Urothelium cell line (cell line): ENCODE measurements at places on chromosomes 7 and 10.

DNA sequence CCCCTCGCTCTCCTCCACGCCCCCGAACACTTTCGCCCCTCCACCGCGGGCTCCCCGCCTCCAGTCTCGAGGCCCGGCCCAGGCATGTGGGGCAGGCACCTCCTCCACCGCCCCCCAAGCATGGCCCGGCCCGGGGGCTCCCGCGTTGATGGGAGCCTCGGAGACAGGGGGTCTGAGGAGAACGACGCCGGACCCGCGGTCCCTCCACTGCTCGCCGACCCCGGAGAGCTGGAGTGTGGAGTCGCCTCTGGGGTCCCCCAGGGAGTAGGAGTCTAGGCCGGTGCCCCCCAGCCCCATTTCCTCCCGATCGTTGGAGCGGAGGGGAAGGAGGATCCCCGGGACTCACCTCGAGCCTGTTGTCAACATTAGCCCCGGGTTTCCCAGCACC lies 206 bp downstream of the UPF2 start:
- DNase-seq: peak; percentile 40

- no peak for DNase-seq
These were observed 110.0 kb downstream of the HGF start for GRCh38 chr7:81659697-81660395.

DNA sequence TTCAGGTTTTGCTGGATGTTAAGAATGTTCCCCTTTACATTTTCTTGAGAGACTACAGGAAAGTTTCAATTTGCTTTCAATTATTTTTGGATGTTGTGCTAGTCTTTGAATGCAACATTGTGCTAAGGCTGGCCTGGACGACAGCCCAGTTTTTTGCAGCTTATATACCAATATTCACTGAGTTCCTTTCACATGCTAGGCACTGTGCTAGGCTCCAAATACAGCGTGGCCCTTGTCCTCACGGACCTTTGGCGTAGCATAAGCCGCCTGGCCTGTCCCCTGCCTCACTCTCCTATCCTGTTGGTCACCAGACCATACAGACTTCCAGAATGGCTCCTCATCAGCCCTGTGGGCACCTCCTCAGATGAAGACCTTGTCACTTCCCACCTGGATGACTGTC lies 19.5 kb upstream of the HSPA12A start:
- no peak for DNase-seq

- DNase-seq: peak; percentile 89
These were observed 39.1 kb downstream of the GOLGA7B start for GRCh38 chr10:97888641-97889262.

GRCh38 chr10:85315657-85316056 lies 987.3 kb downstream of the CCSER2 start:
- DNase-seq: no peak

DNA sequence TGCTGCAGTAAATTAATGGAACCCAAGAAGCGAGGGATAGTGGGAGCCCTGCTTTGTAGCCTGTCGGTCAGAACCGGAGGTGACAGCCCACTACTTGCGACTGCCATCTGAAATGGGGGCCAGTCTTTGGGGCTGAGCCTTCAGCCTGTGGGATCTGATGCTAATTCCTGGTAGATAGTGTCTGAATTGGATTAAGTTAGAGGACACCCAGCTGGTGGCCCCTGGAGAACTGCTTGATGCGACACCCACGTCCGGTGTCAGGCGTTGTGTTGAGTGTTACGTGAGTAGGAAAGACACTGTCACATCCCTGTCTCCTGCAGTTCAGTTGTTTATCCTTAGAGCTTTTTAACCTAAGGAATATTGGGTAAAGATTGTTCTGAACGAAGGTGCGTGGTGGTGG lies 5.0 kb downstream of the EIF3B start:
- no peak for DNase-seq

GRCh38 chr7:86320889-86321288 lies 322.8 kb upstream of the GRM3 start:
- no peak for DNase-seq

DNA sequence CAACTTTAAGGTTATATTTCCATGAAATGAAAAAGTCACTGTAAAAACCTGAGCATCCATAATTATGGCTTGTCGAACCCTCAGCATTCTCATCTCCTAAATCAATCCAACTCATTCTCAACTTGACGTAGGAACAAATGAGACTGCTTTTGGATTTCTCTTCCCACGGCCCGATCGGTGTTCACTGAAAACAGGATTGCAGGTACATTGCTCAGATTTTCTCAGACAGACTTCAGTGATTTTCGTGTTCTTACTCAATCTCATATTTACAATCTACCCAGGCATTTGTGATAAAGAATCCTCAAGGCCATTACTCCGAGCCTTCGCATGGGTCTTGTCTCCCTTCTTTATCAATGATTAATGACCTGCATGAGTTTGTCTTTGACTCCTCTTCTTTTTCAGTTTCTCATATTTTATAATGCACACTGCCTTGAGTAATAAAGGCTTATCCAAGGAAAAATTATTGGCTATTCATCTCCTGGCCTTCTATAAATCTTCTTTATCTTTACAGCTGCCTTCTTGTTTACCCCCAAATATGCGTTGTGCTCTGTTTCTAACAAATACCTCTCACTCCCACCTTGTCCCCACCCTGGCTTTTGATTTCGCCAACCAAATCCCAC lies 90.4 kb upstream of the MYO3A start:
- DNase-seq: no peak

DNA sequence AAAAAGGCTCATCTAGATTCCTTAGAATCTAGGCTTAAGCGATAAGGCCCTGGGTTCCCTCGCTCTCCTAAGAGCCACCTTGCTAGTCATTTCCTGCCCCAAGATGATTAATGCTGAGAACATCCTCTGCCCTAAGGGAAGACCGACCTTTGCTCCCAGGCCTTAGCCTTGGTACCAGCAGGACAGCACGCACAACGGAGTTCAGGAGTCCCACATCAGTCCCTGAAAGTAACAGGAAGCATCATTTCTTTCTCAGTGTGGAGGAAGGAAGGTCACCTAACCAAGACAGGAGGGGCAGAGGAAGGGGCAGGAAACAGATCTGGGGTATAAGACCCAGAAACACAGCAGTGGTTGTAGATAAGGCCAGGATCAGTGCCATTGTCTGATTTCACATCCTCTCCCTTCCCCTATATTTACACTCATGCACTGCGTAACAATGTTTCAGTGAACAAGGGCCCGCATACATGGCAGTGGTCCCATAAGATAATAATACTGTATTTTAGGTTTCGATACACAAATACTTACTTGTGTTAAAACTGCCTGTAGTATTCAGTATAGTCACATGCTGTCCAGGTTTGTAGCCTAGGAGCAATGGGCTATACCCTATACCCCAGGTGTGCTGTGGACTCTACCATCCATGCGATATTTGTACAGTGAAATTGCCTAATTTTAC lies 8.1 kb upstream of the FAM107B start:
- peak; percentile 61 for DNase-seq

- DNase-seq: no peak
These were observed 6.4 kb downstream of the DNAJB9 start for GRCh38 chr7:108576116-108576515.

DNA sequence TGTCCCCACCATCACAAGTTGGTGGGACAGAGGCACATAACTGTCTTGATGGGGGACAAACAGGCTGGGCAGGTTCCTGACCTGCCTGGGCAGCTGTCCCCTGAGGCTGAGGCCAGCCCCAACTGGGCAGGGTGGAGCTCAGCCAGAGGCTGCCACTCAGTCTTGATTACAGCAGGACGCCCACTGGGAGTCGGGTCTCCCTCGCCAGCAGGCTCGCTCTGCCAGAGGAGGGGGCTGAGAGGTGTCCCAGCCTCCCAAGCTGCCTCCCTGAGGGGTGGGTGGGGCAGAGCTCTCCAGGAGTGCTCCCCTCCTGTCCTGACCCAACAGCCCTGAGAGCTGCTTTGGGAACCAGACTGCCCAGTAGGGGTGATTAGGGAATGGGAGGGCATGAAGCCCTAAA lies 1.8 kb upstream of the CAMK2G start:
- no peak for DNase-seq

GRCh38 chr7:141956084-141956483 lies 9.3 kb upstream of the CLEC5A start:
- DNase-seq: no peak

DNA sequence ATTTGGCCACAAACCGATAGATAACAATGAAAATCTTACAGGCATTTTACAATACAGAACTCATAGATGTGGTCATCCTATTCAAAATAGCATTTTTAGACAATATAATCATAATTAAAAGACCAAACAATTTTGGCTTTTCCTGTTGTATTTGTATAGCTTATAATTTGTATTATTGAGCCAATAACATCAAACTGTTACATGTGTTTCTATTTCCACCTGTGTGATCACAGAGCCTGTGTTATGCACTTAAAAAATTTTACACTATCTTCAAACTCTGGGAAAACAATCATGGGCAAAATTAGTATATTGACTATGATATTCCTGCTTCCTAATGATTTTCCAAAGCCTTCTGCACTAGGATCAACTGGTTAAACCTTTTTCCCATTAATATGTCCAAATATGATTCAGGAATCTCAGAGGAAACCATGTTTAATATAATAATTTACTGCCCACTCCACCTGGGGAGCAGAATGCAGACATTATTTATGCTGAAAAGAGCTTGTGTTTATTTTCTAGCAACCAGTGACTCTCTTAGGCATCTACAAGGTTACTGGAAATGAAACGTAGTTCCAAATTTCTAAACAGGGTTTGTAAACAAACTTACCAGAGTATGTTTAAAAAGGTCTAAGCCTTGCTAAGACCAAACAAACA lies 1.7 kb downstream of the RHOBTB1 start:
- DNase-seq: no peak
